ENCODE measurements at places on chromosomes 3 and 15.

GRCh38 chr3:87873136-87873535 is 185.7 kb downstream of the CGGBP1 start:
- no peak for DNase-seq
- no peaks in the 10 kb centered on the region for H3K4me1 ChIP-seq
- no peak overlapping the region for H3K4me3 ChIP-seq
- H3K27ac ChIP-seq = no peak overlapping the region
- no peaks in the 10 kb centered on the region for H3K27me3 ChIP-seq
- no peaks in the 10 kb centered on the region for H3K36me3 ChIP-seq

- no peaks in the 10 kb centered on the region for H3K27me3 ChIP-seq
- no peak overlapping the region for H3K4me3 ChIP-seq
- H3K27ac ChIP-seq = no peak overlapping the region
- H3K4me1 ChIP-seq = no peaks in the 10 kb centered on the region
- no peak for DNase-seq
These were observed 18.7 kb upstream of the PDE8A start for GRCh38 chr15:84962955-84963354.

GRCh38 chr3:71125738-71126137 is 457.8 kb downstream of the FOXP1 start:
- H3K27me3 ChIP-seq = no peaks in the 10 kb centered on the region
- no peak for DNase-seq
- H3K36me3 ChIP-seq = no peaks in the 10 kb centered on the region

- no peaks in the 10 kb centered on the region for H3K4me1 ChIP-seq
- no peak overlapping the region for H3K27ac ChIP-seq
- no peaks in the 10 kb centered on the region for H3K27me3 ChIP-seq
- no peaks in the 10 kb centered on the region for H3K36me3 ChIP-seq
- no peak overlapping the region for H3K4me3 ChIP-seq
These were observed 307.8 kb upstream of the TPRG1 start for GRCh38 chr3:188863999-188864406.

- H3K4me1 ChIP-seq = no peaks in the 10 kb centered on the region
- H3K27me3 ChIP-seq = no peaks in the 10 kb centered on the region
- no peak overlapping the region for H3K27ac ChIP-seq
- DNase-seq = no peak
These were observed 8.9 kb upstream of the DENND6A start for GRCh38 chr3:57701781-57702180.

All from spleen (tissue), 13 donors.